ENCODE measurements at places on chromosomes 3 and 15.

DNA sequence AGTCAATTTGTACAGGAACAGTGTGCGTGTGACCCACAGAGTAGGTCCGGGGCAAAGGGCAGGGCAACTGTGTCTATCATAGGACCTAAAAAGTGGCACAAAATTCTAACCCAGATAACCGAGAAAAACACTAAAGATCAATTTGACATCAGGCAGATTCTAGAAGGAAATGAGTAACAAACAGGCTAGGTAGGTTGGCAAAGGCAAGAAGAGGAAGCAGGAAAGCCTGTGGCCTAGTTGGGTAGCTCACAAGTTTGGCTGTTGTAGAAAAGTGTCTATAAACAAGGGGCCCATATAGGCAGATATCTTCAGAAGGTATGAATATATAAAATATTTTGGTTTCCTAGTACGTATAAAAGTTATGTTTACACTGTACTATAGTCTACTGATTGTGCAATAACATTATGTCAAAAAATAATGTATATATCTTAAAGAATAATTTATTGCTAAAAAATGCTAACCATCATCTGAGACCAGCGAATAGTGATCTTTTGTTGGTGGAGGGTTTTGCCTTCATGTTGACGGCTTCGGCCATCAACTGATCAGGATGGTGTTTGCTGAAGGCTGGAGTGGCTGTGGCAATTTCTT is 13.3 kb upstream of the OR5K1 start:
- DNase-seq: no peak

- no peak for DNase-seq
These were observed 132.9 kb upstream of the IL12A start for GRCh38 chr3:159855599-159856346.

GRCh38 chr3:130939753-130940152 is 45.9 kb downstream of the ATP2C1 start:
- no peak for DNase-seq

- no peak for DNase-seq
These were observed 521.9 kb upstream of the PROK2 start for GRCh38 chr3:72306800-72307341.

GRCh38 chr3:140758791-140759444 is 81.1 kb downstream of the TRIM42 start:
- DNase-seq: no peak

DNA sequence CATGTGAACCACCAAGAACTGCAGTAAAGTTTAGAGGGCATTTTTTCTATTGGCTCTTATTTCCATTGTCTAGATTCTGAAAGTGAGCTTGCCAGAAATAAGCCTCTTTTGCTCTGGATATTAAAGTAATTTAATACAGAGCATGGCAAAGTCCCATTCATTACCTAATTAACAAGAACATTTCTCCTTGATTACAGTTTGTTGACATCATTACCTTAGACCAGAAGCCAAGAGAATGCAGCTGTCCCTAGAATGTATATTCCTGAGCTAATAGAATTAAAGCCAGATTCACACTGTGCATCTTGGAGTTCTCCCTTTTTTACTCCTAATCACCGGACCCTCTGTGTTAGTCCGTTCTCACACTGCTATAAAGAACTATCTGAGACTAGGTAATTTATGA is 46.4 kb upstream of the TM4SF4 start:
- no peak for DNase-seq

DNA sequence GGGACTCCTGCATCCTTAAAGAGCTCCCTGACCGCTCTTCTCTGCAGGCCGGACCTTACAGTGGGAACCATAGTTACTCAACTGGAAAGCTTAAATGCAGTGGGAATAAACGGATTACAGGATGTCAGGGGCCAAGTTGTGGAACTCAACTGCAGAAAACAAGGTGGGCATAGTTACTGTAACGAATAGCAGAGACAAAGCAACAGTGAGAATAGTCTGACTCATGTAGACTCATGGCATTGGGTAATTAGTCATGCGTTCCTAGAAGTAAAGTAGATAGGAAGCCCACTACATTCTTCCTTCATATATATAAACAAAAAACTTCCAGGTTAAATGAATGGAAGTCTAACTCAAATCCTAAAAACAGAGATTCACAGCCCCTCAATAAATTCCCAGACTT is 95.5 kb upstream of the CHRNA7 start:
- no peak for DNase-seq

DNA sequence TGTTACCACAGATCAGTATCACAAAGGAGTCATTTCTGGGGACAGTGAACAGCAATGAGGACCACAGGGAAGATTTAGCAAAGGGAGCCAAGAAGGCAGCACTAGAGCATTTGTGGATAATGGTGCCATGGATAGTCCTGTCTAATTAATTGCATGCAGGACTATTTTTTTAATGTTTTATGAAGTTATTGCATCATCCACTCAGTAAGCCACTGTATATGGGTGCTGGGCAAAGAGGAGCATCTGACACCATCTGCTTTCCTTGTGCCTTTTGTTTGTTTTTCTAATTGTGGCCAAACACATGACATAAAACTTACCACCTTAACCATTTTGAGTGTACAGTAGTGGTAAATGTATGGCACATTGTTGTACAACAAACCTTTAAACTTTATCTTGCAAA is 301.1 kb upstream of the LRRFIP2 start:
- no peak for DNase-seq

GRCh38 chr15:44029003-44029402 is 166.1 kb downstream of the FRMD5 start:
- no peak for DNase-seq

DNA sequence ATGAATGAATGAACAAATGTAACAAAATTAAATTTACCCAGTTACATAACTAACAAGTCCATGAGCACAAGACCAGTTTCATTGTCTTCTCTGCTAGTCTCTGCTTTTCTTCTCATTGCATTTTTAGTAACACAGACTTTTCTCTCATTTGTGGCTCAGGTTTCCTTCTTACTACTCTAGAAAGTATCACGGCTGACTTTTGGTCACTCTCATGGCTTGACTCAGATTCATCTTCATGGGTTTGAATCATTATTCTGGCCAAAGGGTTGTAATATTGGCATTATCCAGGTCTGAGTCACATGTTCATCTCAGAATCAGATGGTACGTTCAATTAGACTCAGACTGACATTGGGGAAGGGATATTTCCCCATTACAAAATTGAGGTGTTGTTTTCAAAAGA is 121.5 kb upstream of the SATB1 start:
- no peak for DNase-seq

- no peak for DNase-seq
These were observed 69.2 kb downstream of the DLG1 start for GRCh38 chr3:197229178-197229577.

GRCh38 chr3:145244327-145244726 is 916.7 kb downstream of the PLOD2 start:
- no peak for DNase-seq

DNA sequence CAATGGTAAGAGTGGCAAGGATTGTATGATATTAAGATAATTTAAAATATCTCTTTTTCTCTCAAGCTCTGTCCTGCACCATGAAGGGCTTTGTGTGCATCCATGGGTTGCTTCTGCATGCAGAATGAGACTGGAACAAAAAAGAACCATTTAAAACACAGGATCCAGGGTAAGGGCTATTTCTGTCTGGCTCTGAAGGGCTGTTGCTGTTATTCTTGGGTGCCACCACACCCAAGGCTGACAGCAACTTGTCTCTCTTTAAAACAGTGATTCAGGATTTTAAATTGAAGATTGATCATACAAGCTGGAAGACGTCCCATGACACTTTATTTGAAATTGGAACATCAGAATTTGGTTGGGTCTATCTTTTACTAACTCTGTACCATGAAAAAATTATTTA is 268.8 kb upstream of the CNTN3 start:
- no peak for DNase-seq

GRCh38 chr15:60419753-60420152 is 22.0 kb upstream of the ANXA2 start:
- DNase-seq: no peak

DNA sequence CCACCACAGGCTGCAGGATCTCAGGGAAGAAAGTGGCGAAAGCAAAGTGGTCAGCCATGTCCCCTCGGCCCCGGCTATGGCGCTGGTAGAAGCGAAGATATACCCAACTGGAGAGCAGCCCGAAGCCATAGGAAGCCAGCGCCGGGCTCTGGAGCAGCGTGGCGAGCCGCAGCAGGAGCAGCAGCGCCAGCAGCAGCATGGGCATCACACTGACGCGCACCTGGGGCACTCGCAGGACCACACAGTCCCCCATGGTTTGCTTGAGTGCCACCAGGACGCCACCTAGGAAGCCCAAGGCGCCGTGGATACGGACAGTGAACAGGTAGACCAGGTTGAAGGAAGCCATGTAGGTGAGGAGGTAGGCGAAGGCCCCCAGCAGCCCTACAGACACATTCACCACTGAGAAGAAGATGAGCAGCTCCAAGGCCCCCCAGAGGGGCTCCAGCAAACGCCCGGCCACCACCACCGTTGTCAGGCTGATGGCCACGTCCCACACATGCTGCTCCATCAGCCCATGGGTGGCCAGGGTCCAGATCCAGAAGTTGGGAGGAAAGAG is 888 bp downstream of the TMEM115 start:
- no peak for DNase-seq

DNA sequence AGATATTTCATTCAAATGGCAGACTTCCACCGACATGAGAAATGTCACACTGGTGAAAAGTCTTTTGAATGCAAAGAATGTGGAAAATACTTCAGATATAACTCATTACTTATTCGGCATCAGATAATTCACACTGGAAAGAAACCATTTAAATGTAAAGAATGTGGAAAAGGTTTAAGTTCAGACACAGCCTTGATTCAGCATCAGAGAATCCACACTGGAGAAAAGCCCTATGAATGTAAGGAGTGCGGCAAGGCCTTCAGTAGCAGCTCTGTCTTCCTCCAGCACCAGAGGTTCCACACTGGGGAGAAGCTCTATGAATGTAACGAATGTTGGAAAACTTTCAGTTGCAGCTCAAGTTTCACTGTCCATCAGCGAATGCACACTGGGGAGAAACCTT is 8.6 kb upstream of the ZNF621 start:
- no peak for DNase-seq

DNA sequence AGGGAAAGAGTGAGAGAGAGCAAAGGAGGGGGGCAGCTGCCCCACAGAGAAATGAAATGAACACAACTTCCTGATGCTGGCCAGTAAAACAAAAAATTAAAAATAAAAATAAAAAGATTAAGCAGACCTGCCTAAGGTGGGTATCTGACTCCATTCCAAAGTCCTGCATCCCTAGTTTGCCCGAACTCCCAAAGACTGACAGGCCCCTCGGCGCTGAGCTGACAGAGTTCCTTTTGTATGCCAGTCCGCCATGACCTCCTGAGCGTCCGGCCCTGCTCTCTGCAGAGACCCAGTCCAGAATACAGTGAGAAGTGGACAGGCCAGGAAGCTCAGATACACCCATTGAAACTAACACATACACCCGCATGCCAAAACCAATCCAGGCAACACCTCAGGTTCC is 54.9 kb downstream of the CHDH start:
- DNase-seq: no peak

DNA sequence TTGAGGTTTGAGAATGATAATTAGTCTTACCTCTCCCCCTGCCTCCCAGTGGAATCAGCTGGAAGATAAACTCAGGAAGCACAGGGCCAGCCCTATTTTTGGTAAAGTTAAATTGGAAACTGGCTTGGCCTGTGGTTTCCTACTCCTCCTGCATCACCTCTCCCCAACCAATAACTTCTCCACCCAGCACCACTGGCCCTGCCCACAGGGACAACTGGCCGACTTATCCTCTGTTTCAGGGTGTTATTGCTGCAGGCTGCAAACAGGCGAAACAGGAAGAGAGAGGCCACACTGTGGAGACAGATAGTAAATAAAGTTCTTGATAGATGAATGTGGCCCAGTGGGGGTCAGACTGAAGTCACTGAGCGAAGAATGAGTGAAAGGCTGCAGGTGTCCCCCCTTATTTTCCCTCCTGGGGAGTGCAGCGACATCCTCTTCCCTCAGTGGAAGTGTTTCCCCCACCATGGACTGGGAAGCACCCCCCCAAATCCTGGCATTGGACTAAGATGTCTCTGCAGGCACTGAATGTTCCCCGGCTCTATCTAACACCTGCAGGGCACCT is 47.1 kb downstream of the PDIA5 start:
- DNase-seq: no peak

DNA sequence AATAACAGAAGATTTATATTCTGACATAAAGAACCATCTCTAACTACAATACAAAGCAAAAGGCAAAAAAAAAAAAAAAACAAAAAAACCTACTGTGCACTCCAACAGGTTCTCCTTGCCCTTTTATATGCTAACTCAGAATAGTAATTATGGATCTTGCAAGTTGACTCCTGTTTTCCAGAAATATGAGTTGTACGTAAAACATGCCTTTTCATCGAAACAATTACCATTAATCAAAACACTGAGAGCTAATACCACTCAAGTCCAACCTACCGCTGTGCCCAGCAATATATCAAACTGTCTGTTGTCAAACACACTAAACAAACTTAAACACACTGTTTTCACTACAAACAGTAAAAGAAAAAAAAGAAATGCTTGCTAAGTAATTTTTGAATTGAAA is 389.8 kb downstream of the TBC1D5 start:
- no peak for DNase-seq

DNA sequence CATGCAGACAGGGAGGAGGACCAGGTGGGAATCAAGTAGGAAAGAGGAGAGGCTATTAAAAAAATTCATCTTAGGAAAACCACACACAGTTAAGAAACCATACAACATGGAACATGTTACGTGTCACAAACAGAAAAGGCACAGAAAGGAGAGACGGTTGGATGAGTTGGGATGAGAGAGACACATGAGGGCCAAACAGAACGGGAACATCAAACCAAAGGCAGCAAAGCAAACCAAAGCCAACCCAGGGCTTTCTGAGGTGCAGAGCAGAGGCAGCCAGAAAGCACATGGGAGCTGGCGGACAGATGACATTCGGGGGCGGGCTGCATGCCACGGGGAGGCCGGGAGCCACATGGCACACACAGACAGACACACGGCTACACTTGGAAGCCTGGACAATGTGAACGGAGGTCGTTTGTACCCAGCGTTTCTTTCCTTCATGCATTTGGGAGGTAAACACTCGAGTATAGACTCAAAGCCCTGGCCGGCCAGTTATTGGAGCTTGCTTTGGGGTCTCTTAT is 8.6 kb upstream of the SEC13 start:
- no peak for DNase-seq
